ENCODE measurements at places on chromosomes 3 and 15.

DNA sequence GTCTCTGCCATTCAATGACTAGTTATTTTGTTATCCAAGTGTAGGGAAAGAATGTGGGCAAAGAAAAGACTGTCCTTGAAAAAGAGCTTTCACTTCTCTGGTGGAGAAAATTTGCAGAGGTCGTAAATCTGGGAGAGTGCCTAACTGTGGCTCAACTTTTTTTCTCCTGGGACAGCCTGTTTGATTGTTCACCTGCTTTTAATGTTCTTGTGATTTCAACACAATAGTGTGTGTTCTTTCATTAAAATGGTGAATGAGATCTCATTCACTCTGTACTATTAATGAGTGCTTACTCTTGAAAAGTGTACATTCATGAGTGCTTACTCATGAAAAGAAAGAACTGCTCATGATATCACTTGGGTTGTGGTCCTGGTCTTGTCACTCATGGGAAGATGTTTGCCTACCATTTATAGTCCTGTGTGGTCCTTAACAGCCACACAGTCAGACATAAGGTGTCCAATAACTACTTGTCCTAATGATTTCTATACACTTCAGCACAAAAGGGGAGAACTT, 567.3 kb downstream of the GRM7 start:
- no peak for DNase-seq

- DNase-seq = no peak
Observed at GRCh38 chr3:13532631-13533030, 16.3 kb upstream of the FBLN2 start.

- no peak for DNase-seq
Observed at GRCh38 chr3:153370680-153371079, 208.7 kb downstream of the RAP2B start.

GRCh38 chr15:101784644-101785043, 18.7 kb upstream of the OR4F6 start:
- no peak for DNase-seq

- DNase-seq = no peak
Observed at GRCh38 chr3:151794080-151794479, 19.8 kb upstream of the AADAC start.

- DNase-seq = no peak
Observed at GRCh38 chr15:97806766-97807165, 153.7 kb upstream of the ARRDC4 start.

Data from activated CD8-positive, alpha-beta memory T cell treated with anti-CD3 and anti-CD28 coated beads for 24 hours (primary cell).